NCI-H446 treated with DMSO at 0.1 percent for 48 hours (cell line): ENCODE measurements at places on chromosomes 5 and 9.

DNA sequence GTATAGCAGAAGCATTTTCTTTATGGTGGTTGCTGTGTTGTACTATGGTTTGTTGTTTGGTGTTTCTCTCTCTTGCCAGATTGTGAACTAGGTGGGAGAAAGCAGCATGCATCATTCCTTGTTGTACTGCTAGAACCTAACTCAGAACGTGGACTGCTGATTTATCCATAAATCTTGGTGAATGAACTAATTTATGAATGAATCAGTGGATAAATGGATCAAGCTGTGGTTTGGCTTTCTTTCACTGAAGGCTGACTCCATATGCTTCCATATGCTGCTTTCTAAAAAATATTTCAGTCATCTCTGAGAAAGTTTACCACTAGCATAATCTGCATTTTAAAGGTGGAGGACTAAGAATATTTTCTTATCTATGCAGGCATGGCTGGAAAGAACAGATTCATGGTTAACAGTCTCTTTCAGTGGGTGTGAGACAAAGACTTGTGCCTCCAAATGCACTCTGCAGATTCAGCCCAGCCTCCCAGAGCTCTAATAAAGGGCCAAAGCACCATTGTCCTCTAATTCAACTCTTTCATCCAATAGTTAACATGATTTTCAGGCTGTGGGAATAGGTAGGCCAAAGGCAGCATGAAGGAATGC lies 237.7 kb downstream of the SH3GL2 start:
- no peak for DNase-seq

DNA sequence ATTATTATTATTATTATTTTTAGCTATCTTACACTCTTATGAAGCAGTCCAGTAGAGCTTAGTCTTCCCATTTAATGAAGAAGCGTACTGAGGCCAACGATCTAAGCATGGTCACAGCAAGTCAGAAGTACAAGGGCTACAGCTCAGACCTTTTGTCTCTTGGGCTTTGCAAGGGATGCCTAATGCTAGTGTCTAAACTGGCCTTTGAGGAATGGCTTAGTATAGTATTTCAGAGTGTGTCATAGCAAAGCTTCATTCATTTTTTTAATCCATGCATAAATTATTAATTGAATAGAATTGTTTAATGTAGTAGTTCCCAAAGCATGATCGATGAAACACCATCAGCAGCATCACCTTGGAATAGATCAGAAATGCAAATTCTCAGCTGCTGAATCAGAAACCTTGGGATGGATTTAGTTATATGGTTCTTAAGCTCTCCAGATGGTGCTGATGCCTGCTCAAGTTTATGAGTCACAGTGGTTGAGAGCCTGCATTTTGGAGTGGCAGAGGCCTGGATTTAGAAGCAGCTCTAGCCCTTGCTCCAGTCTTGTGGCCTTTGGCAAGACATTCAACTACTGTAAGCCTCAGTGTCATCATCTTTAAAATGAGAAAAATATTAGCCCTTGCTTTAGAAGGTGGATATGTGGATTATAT lies 6.1 kb downstream of the IL12B start:
- peak; percentile 24 for DNase-seq

DNA sequence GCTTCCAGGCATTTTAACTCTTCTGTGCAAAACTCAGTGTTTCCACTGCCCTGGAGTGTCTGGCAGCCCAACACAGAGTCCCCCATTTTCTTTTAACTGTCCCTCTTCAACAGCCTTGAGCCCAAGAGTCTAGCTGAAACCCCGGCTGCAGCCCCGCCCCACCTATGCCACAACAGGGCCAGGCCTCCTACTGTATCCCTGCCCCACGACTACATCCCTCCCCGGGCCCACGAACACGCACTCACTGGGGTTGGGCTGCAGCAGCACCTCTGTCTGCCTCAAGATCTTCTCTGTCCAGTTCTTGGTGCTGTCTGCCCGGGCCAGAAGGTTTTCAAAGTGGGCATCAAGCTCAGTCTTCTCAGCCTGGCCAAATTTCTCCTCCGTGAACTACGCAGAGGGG lies 6.1 kb downstream of the SH3GLB2 start:
- DNase-seq = no peak

DNA sequence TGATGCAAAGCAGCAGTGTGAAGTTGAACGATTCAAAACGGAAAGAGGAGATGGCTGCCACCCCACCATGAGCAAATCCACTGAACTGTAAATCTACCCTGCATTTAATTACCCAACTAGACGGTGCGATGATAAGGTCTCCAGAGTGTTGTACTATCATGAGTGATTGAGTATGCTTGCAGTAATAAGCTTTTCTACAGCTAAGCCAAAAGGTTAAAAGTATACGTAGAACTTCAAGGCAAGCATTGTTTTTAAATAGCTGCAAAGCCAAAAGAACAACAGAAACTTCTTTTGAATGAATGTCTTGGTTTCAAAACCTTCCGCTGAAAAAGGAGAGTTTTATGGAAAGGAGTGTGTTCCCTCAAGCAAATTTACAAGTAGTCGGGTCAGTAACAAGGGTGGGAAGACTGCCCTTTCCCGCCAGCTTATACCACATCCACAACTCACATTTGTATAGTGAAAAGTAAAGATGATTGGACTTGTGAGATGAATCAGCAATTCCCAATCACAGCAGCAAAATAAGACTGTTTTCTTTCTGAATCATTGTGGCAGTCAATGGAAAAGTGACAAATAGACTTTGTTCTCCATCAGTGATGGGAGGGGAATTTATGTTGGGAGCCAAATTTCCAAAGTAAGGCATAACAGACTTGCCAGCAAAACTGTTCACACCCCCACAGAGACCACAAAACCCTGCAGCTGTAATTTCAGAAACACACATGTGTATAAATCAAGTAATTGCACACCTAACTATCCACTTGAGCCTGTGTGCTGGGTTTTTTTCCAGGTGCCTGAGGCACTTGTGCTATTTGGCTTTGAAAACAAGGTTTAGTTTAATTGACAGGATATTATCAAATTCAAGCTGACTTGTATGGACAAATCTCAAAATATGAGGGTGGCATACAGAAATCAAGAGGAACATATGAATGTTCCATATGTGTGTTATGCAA lies 407.7 kb upstream of the GRAMD2B start:
- DNase-seq = peak; percentile 54

DNA sequence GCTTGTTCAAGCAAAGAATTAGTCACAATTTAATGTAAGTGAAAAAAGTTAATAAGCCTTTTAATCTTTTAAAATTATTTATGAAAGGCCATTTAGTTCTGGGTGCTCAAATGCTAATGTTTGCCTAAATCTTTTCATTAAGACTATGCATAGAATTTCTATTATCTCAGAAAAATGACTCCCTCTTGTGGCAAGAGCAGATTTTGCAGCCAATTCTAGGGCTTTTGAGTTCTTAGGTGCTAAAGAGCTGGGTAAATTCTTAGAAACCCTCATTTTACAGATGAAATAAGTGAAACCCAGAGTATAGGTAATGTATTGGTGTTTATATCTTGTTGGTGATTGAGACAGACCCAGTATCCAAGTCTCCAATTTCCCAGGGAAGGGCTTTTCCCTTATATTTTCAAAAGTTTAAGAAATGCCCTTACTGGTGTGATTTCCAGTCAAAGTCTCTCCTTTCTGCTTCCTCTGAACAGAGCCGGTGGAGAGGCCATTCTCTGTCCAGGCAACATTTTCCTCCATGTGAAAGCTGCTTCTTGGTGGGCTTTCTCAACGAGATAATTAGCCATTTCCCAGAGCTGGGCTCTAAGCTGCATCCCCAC lies 24.1 kb upstream of the PCSK5 start:
- no peak for DNase-seq

GRCh38 chr5:125914471-125914870 lies 508.7 kb upstream of the GRAMD2B start:
- no peak for DNase-seq

- DNase-seq = no peak
Observed at GRCh38 chr9:29730163-29730562, 2156.9 kb upstream of the C9orf72 start.

DNA sequence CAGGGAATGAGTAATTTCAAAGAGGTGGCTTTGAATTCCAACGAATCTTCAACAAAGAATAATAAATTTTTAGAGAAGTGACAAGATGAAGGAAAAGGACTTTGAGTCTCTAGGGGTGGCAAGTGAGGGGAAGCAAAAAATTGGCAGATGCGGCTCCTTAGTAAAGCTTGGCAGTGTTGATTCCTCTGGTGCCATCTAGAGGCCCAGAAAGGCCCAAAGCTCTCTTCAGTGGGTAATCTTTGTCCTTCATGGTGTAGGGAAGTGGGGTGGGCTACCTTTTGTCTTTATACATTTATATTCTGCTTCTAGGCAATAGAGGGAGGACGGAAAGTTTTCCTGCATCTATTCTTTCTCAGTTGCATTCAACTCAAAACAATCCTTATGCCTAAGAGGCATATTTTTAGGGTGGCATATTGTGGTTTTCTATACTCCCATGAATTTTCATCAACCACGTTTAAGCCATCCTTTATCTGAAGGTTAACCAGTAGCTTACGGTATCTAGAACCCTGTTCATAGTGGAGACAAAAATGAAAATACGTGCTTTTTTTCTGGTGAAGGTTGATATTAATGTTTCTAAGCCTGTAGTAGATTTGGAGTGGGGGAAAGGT lies 17.5 kb upstream of the ROPN1L start:
- DNase-seq = peak; percentile 66

GRCh38 chr9:35656831-35657545 lies 831 bp downstream of the RMRP start:
- no peak for DNase-seq

GRCh38 chr5:122291000-122291901 lies 20.8 kb upstream of the SNCAIP start:
- DNase-seq = peak; percentile 26

DNA sequence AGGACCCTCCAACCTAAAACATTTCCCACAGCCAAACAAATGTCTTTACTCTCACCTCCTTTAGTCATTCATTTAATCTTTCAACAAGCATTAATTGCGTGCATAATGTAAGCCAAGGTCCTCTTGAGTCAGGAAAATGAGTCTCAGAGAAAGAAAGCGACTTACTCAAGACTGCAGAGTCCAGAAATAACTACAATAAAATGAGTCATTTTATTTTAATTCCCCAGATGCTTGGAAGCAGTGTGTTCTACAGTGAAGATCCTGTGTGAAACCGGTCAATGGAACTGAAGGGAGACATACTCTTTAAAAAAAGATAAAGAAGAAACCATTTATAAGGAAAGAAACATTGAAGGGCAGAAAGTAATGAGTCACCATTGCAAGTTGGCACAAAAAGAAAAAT lies 513.7 kb downstream of the CDK5RAP2 start:
- DNase-seq = peak; percentile 36

- no peak for DNase-seq
Observed at GRCh38 chr5:98187945-98188344, 585.5 kb upstream of the RGMB start.

DNA sequence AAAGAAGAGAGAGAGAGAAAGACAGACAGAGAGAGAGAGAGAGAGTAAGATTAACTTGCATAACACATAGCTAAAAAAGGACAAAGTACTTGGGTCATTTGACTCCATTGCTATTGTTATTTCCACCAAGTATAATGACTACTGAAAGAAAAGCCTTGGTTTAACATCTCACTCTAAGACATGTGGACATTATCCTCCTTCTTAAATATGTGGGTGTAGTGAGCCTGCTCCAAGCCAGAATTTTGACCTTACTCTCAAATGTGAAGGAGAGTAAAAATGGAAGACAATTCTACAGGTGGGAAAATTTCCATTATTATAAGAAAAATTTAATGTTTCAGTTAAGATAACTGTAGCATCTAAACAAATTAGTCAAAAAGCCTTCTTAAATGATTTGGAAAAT lies 8.5 kb upstream of the MARCOL start:
- no peak for DNase-seq

GRCh38 chr9:107786561-107786960 lies 297.0 kb upstream of the KLF4 start:
- DNase-seq = no peak

- DNase-seq = no peak
Observed at GRCh38 chr5:132838516-132839282, 8.3 kb upstream of the SHROOM1 start.

- DNase-seq = peak; percentile 36
Observed at GRCh38 chr5:82364497-82364896, 86.3 kb upstream of the RPS23 start.

GRCh38 chr5:162497455-162497854 lies 429.9 kb downstream of the GABRG2 start:
- no peak for DNase-seq

DNA sequence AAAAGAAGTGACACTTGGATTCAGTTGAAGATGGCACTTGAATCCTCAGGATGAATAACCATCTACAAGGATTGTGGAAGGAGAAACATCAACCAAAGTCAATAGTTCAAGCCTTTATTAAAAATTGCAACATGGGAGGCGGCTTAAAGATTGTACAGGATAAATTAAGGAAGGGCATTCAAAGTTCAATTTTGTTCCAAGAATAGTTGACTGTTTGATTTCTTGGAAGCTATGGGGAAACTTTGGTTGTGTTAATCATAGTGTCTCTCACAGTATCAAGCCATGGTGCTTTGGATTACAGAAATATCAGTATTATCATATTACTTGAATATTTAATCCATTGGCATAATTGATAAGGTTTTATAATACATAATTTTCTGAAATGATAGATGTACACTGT lies 1844.3 kb downstream of the MAT2B start:
- DNase-seq = no peak
